ENCODE measurements at places on chromosomes 16 and 17. TPM values are rescaled to one million over a fixed set of nuclear protein-coding genes. Genes with fewer than 3 reads are reported as not detected.
A peak's percentile ranks its signal among the peaks of the same experiment; 100 is the strongest.

Gene CHRNE
- 0.60 TPM for total RNA-seq

Gene ZNHIT3
- 54.1 TPM for total RNA-seq

Gene CDR2L
- total RNA-seq: 16.4 TPM

Gene KRTAP4-8
- total RNA-seq: not detected

Gene ABCC3
- total RNA-seq: 18.1 TPM

Gene NOG
- 10.7 TPM for total RNA-seq

Gene KRTAP4-9
- not detected for total RNA-seq

Gene TPSB2
- total RNA-seq: not detected

Gene ABCA8
- total RNA-seq: 6.0 TPM

GRCh38 chr16:70697594-70698170, 11.8 kb upstream of the MTSS2 start:
- DNase-seq: no peak
- H3K27me3 ChIP-seq: no peaks in the 10 kb centered on the region
- H3K4me3 ChIP-seq: no peak overlapping the region
- H3K36me3 ChIP-seq: no peaks in the 10 kb centered on the region

- H3K27me3 ChIP-seq: no peaks in the 10 kb centered on the region
- H3K27ac ChIP-seq: no peak overlapping the region
- H3K4me1 ChIP-seq: peaks cover 5% of the 10 kb centered on the region
- H3K4me3 ChIP-seq: no peak overlapping the region
- no peak for DNase-seq
These were observed 72.0 kb upstream of the KSR1 start for GRCh38 chr17:27384261-27384701.

DNA sequence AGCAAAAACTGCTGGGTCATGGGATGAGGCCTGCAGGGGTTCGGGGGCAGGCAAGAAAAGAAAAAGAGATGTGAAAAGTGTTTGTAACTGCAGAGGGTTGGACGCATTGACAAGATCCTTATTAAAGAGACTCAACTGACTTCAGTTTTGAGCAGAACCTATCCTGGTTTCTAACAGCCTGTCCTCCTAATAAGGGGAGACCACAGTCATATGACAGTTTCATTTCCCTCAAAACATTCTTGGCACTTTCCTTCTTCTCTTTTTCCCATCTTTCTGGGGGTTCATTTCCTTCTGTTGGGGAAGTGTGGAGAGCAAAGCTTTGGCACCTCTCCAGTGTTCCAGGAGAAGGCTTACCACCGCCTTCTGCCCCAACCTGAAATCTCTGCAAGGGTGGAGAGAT, 118.5 kb downstream of the MAF start:
- H3K4me3 ChIP-seq: no peak overlapping the region
- no peaks in the 10 kb centered on the region for H3K27me3 ChIP-seq
- H3K27ac ChIP-seq: no peak overlapping the region
- no peaks in the 10 kb centered on the region for H3K4me1 ChIP-seq
- no peak for DNase-seq

DNA sequence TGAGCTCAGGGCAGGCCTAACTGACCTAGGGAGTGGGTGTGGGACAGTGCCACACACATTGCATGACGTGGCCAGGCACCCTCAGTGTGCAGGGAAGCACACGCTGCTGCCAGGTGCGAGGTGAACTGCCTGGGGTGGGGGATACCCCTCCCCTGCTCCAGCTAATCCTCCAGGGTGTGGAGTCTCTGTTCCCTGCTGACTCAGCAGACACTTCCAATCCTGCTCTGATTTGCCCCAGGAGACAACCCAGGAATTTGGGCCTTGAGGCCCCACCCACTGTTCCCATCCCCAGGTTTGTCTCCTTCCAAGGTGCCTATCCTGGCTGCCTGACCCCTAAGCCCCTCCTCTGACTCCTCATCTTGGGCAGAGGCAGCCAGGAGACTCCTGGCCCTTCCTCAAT, 10.7 kb downstream of the DLX3 start:
- no peaks in the 10 kb centered on the region for H3K36me3 ChIP-seq
- H3K4me1 ChIP-seq: peaks cover 2% of the 10 kb centered on the region
- no peak for DNase-seq

DNA sequence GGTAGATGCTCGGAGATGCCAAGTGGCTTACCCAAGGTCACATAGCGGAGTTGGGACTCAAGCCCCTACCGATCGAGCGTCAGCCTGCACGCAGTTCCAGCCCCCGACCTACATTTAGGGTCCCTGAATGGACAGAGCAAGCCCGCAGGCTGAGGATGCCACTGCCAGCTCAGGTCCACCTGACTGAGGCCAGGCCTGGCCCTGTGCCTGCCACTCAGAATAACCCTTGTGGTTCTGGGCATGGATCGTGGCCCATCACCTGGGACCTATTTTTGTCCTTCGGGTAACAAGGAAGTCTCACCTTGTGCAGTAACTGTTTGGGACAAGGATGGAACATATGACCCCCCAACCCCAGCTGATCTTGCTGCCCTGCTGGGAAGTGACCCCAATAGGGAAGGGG, 17.1 kb downstream of the CDH16 start:
- no peaks in the 10 kb centered on the region for H3K27me3 ChIP-seq
- H3K27ac ChIP-seq: peak overlapping the region; percentile 92
- H3K36me3 ChIP-seq: no peaks in the 10 kb centered on the region

- no peaks in the 10 kb centered on the region for H3K27me3 ChIP-seq
- no peaks in the 10 kb centered on the region for H3K36me3 ChIP-seq
- no peaks in the 10 kb centered on the region for H3K4me1 ChIP-seq
- H3K4me3 ChIP-seq: no peak overlapping the region
- no peak overlapping the region for H3K27ac ChIP-seq
- no peak for DNase-seq
These were observed 13.0 kb upstream of the DNAJA2 start for GRCh38 chr16:46986438-46986837.

DNA sequence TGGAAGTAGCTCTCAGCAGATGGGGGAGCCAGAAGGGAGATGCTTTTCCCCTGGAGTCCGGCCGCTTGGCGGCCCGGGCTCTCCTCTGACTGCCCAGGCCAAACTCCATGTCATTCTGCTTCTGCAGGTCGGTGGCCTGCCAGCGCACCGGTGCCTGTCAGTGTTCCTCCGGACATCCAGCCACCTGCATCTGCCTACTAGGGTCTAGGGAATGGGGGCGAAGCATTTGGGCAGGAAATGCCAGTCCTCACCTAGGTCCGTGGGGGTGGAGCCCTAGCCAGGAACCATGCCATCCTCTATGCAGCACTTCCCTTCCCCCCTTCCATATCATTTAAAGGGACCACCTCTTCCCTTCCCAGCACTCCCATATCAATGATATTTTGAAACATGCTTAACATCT, 34.2 kb downstream of the GJC1 start:
- H3K27ac ChIP-seq: no peak overlapping the region
- no peaks in the 10 kb centered on the region for H3K36me3 ChIP-seq
- H3K4me3 ChIP-seq: no peak overlapping the region
- DNase-seq: no peak

DNA sequence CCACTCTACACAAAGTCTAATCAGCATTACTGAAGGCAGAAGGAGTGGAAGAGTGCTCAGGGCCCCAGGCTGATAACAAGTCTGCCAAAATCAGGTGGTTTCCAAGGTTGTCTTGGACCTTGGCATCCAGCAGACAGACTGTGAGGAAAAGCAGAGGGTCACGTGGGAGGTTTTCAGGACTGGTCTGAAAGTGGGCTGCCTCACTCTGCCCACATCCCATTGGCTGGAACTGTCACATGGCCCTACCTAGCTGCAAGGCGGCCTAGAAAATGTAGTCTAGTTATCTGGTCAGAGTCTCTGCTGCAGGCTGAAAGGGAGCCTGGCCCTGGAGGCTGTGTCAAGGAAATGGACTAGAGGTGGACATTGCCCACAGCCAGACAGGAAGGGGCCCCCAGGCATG, 310.7 kb upstream of the ASIC2 start:
- H3K36me3 ChIP-seq: no peaks in the 10 kb centered on the region
- peaks cover 11% of the 10 kb centered on the region for H3K27me3 ChIP-seq
- H3K27ac ChIP-seq: peak overlapping the region; percentile 34
- peaks cover 4% of the 10 kb centered on the region for H3K4me1 ChIP-seq

- no peaks in the 10 kb centered on the region for H3K4me1 ChIP-seq
- no peaks in the 10 kb centered on the region for H3K36me3 ChIP-seq
- peak; percentile 18 for DNase-seq
These were observed 109.6 kb upstream of the GOT2 start for GRCh38 chr16:58843675-58844074.

- peaks cover 13% of the 10 kb centered on the region for H3K4me1 ChIP-seq
- DNase-seq: peak; percentile 90
- peak within 1 kb of the TSS; percentile 69 for H3K27ac ChIP-seq
- H3K36me3 ChIP-seq: no peaks in the 10 kb centered on the region
- H3K27me3 ChIP-seq: no peaks in the 10 kb centered on the region
These were observed at the start of gene BLMH for GRCh38 chr17:30291543-30292285. TSS of gene BLMH (minus strand) at chr17:30291944. CDS start at chr17:30291819, 125 bp downstream.

DNA sequence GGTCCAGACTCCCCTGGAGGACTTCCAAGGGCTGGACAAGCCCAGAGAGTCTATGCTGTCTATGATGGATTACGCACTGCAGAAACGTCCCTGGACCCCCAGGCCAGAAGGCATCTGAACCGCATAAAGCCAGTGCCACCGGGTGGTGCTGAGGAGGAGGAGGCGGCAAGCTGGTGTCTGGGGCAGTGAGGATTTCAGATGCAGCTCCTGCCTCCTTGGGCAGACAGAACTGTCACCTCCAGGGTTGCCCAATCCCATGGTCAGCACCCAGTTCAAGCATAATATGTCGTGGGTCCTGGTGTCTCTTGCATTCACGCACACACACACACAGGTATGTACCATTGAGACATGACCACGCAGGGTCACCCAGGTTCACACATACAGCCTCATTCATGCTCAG, 25.6 kb downstream of the RAP1GAP2 start:
- no peak overlapping the region for H3K27ac ChIP-seq
- no peak for DNase-seq
- H3K4me1 ChIP-seq: no peaks in the 10 kb centered on the region
- H3K36me3 ChIP-seq: no peaks in the 10 kb centered on the region

DNA sequence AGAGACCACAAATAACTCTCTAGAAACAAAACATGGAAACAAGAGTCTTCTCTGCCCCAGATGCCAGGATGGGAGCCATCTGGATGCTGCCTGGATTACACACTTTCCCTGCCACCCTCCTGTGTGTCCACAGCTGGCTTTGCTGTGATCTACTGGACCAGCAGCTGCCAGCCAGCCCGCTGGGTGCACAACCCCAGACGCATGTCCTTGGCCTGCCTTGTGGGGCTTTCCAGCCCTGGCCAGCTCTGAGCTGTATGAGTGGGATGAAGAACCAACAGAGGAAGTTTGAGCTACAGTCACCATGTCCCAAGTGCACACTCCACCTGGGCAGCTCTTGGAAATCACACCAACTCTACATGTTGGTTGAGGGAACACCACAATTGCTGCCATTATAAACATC, 57.0 kb upstream of the TNRC6C start:
- no peaks in the 10 kb centered on the region for H3K36me3 ChIP-seq
- H3K27me3 ChIP-seq: peaks cover 18% of the 10 kb centered on the region
- no peaks in the 10 kb centered on the region for H3K4me1 ChIP-seq
- no peak for DNase-seq
- H3K4me3 ChIP-seq: no peak overlapping the region

GRCh38 chr17:49132699-49133364, at the start of gene B4GALNT2:
TSS of gene B4GALNT2 (plus strand) at chr17:49132769. CDS start at chr17:49132793, 24 bp downstream.
- H3K27me3 ChIP-seq: peaks cover 41% of the 10 kb centered on the region
- H3K4me3 ChIP-seq: peak within 1 kb of the TSS; percentile 42
- DNase-seq: peak; percentile 60
- no peak within 1 kb of the TSS for H3K27ac ChIP-seq
- no peaks in the 10 kb centered on the region for H3K36me3 ChIP-seq

DNA sequence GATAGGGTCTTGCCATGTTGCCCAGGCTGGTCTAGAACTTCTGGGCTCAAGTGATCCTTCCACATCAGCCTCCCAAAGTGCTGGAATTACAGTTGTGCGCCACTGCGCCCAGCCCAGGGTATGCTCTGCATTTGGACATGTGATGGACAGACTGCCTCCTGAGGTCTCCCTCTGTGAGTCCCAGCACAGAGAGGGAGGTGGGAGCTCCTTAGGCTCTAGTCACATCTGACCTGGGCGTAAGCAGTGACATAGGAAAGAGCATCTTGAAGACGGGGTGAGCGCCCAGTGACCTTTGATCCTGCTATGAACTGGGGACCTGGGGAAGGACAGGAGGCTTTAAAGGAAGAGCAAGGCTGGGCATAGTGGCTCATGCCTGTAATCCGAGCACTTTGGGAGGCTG, 2.2 kb upstream of the GFAP start:
- H3K4me1 ChIP-seq: no peaks in the 10 kb centered on the region
- no peak overlapping the region for H3K4me3 ChIP-seq
- no peak for DNase-seq

DNA sequence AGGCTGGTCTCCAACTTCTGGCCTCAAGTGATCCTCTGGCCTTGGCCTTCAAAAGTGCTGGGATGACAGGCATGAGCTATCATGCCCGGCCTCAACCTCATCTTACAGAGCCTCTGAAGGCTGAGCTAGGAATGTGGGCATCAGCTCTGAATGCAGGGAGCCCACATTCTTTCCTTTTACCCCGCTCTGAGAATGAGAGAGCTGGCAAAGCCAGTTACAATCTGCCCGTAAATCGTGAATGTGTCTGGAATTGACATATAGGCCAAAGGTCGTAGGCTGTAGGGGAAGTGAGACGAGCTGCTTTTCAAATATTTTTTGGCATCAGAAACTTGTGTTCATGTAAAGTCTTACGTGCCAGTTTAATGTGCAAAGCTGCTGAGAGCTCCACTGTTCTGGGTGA, 4.5 kb downstream of the TMEM238L start:
- no peak for DNase-seq
- H3K4me3 ChIP-seq: no peak overlapping the region
- H3K27me3 ChIP-seq: no peaks in the 10 kb centered on the region
- no peaks in the 10 kb centered on the region for H3K36me3 ChIP-seq
- peaks cover 25% of the 10 kb centered on the region for H3K4me1 ChIP-seq
- H3K27ac ChIP-seq: peak overlapping the region; percentile 83

GRCh38 chr17:21513012-21513570, 136.9 kb downstream of the KCNJ12 start:
- DNase-seq: peak; percentile 87
- H3K4me3 ChIP-seq: no peak overlapping the region
- H3K27me3 ChIP-seq: peaks cover 16% of the 10 kb centered on the region

DNA sequence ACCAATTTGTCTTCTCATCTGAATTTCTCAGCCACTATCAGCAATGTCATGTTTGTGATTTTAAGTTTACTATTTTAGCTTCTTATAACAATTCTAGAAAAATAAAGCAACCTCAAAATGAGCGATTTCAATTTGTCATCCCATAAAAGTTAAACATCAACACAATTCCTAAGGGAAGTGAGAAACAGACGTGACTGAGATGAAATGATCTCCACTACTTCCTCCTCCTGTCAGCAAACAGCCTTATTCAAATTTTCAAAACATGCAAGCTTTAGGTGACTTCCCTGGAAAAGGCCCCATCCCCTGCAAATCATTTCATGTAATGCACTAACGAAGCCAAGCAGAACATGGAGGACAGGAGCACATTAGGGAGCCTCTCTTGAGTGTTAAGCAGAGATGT, 64.9 kb downstream of the ZNF652 start:
- H3K4me3 ChIP-seq: no peak overlapping the region
- no peak for DNase-seq
- no peaks in the 10 kb centered on the region for H3K27me3 ChIP-seq
- H3K36me3 ChIP-seq: no peaks in the 10 kb centered on the region
- no peak overlapping the region for H3K27ac ChIP-seq
- H3K4me1 ChIP-seq: no peaks in the 10 kb centered on the region

Data from hepatocyte (in vitro differentiated cells).